ENCODE measurements at places on chromosomes 7 and 10.

- no peak for DNase-seq
Observed at GRCh38 chr7:155930061-155930460, 117.8 kb upstream of the SHH start.

GRCh38 chr7:1386623-1387220 lies 72.5 kb downstream of the MICALL2 start:
- DNase-seq = no peak

DNA sequence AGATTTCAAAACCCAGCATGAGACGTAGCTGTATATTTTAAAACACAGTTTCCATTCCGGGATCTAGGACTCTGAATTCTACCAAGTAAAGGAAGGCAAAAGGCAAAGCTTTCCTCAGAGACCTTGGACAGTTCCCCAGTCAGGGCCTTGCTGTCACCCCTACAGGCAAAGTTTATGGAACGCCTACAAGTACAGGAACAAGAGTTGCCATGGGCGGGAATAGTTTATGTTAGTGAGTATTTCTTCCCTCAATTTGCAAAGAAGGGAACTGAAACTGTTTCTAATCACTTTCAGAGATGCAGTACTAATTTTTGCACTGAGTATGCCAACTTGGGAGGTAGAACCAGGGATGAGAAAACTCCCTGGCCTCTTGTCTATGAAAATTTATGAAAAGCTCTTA lies 68.2 kb upstream of the LRGUK start:
- no peak for DNase-seq

GRCh38 chr10:122648599-122649428 lies 50.8 kb downstream of the C10orf120 start:
- peak; percentile 41 for DNase-seq

DNA sequence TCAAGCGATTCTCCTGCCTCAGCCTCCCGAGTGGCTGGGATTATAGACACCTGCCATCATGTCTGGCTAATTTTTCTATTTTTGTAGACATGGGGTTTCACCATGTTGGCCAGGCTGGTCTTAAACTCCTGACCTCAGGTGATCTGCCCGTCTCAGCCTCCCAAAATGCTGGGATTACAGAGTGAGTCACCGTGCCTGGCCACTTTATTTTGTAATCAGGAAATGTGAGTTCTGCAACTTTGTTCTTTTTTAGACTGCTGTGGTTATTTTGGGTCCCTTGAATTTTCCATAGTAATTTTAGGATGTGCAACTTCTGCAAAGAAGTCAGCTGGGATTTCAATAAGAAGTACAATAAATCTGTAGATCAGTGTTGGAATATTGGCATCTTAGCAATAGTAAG lies 96.8 kb downstream of the CYTH3 start:
- no peak for DNase-seq

- no peak for DNase-seq
Observed at GRCh38 chr10:108783897-108784296, 1139.4 kb downstream of the XPNPEP1 start.

DNA sequence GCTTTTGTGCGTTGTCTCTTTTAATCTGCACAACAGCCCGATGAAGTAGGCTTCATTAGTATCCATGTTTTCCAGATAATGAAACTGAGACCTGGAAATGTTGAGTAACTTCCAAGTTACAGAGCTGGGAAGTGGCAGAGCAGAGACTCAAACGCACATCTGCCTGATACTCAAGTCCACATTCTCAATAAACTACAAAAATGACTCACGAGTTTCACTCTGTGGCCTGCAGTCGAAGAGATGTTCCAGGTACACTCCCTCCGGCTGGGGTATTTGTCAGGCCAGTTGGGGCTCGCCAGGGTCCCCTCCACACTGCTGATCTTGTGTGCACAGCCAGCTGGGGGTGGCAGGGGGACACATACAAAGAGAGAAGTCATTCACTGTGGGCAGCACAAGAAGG lies 17.7 kb upstream of the OPALIN start:
- DNase-seq = no peak

GRCh38 chr7:41590986-41591385 lies 111.9 kb downstream of the INHBA start:
- DNase-seq = no peak

GRCh38 chr7:134774119-134774518 lies 5.3 kb upstream of the CALD1 start:
- no peak for DNase-seq

GRCh38 chr7:68321076-68321639 lies 1277.1 kb upstream of the AUTS2 start:
- DNase-seq = no peak

GRCh38 chr7:15854841-15855524 lies 168.5 kb upstream of the MEOX2 start:
- no peak for DNase-seq

DNA sequence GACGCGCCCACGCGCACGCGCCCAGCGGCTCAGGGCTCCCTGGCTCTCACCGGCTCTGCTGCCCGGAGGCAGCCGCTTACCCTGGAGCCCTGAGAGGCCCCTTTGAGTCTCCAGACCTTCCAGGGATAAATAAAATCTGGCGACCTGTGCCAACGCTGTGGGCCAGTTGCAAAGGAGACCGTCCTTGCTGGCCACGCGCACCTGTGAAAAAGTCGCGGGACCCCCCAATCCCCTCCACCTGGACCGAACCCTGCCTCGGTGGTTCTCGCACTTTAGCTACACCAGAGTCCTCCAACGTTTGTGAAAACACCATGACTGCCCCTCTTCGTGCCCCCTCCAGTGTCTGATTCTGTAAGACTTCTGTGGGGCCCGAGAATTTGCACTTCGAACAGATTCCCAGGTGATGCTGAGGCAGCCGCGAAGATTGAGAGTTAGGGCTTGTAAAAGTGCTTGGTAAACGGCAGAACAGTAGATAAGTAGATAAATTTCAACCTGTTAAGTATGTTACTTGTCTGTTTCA lies 102.4 kb upstream of the SVIL start:
- DNase-seq = no peak

GRCh38 chr10:48464121-48464870 lies 140.6 kb downstream of the ARHGAP22 start:
- DNase-seq = no peak

DNA sequence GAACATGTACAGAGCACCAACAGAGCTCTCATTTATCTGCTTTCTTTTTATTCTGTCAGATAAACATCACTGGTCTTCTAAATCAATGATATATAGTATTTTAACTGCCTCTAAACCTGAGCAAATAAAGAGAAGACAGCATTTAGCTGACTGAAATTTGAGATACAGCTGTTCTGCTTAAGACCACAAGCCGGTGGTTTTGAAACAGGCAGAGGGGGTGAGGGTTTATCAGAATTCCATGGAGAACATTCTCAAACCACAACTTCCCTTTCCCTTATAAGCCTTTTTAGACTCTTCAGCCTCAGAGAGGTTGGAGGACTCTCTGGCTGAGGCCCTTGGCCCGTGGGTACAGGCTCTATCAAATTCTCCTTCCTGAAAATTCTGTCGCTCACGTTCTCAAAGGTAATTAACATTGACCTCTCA lies 87.4 kb upstream of the RSU1 start:
- DNase-seq = no peak

DNA sequence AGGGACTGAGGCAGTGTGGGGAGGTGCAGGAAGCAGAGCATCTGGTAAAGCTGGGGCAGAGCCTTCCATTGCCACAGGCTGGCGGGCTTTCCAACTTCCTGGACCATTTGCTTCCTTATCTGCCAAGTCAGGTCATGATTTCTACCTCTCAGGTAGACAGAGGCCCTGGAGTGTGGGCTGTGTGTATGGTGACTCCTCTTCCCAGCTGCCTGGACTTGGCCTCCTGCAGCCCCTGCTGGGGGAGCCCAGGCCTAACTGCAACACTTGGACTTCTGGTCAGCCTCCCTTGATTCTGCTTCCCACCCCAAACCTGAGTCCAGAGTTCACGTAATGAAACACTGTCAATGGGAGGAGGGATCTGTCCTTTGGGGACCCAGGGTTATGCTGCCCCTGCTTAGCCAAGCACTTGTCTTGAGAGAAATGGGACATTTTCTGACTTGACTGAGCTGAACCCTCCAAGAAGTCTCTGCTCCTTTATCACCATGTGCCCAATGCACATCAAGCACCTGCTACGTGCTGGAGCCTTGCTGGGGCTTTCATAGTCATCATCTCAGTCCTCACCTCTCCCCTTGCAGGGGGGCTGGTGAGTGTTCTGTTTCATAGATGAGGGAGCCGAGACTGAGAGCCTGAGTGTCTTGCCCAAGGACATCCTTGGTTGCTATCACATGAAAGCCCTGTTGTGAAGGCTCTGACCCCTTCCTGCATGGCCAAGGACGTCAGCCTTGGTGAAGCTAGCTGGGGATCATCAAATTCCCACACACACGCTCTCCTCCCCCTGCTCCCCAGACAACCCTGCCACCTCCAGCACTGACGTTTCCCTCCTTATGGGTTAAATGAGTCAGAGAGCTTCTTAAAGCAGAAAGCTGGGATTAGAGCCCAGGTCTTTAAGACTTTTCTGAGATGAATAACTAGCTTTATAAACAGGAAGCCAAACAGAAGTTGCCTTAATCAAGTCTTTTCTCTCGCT lies 3.4 kb downstream of the CLEC2L start:
- no peak for DNase-seq

GRCh38 chr7:37601321-37601720 lies 82.2 kb upstream of the GPR141 start:
- DNase-seq = no peak

- DNase-seq = no peak
Observed at GRCh38 chr10:79443338-79444198, 1.9 kb downstream of the ZCCHC24 start.

GRCh38 chr7:94763268-94763667 lies 107.3 kb upstream of the SGCE start:
- DNase-seq = no peak

DNA sequence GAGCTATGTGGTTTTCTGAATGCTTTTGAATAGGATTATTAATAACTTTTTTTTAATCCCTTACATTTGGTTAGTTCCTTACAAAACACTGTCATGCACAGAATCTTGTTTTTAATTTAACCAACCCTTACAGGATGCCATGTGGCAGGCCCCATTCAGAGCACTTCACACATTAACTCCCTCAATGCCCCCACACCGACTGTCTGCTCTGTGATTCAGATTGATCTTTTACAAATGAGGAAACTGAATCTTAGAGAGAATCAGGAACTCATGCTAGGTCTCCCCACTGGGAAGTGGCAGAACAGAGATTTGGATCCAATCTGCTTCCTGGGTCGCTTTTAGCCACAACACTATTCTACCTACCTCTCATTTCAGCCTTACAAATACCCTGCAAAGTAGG lies 195.8 kb upstream of the NPVF start:
- DNase-seq = no peak

GRCh38 chr10:30027057-30028005 lies 32.1 kb downstream of the JCAD start:
- peak; percentile 68 for DNase-seq
